ENCODE measurements at places on chromosomes 7 and 10.

DNA sequence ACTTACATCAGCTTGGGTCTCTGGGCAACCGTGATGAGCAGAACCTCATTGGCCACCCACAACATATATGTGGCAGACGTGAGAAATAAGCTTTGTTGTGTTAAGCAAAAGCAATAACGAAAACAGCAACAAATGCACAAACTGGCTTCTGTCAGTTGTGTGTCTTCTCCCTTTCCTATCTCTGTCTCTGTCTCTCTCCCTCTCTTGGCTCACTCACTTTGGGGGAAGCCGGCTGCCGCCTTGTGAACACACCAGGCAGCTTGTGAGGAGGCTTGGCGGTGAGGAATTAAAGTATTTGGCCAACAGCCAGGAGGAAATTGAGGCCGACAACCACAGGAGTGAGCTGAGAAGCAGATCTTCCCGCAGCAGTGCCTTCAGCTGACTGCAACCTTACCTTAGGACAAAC, 21.9 kb upstream of the CDCA7L start:
- peak; percentile 20 for DNase-seq

GRCh38 chr7:31067491-31067890, 15.4 kb downstream of the ADCYAP1R1 start:
- no peak for DNase-seq

GRCh38 chr7:52639126-52639525, 396.3 kb upstream of the POM121L12 start:
- DNase-seq = no peak

DNA sequence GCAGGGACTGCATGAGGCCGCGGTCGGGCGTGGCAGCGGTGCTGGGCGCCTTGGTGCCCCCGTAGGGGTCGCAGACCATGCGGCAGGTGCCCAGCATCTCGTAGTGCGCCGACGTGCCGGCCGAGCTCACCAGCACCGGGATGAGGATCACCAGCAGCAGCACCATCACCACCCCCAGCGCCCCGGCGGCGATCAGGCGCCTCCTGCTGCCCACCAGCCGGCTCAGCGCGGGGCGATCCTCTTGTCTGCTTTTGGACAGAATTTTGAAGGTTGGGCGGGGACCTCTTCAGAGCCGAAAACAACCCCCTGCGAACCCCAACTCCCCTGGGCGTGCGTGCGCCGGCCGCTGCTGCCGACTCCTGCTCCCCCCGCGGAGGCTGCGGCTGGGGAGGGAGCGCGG, 779 bp downstream of the C1QL3 start:
- DNase-seq = no peak

- no peak for DNase-seq
Observed at GRCh38 chr7:108124820-108125219, 5.3 kb downstream of the LAMB4 start.

DNA sequence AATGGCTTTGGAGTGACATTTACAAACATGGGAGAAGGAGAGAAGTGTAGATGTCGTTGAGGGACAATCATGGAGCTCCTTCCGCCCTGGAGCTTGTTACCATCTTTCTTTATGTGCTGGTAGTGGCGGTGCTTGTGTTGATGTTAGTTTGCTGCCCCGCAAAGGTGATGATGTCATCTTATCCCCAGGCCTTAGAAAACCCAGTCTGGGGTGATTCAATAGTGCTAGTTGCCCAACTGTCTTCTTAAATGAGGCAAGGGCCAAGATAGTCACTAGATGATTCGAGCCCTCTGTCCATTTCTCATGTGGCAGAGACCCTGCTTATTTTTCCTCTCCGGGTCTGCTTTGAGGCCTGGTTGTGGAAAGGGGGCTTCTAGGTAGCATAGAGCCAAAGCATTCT, 277.4 kb downstream of the CCSER2 start:
- no peak for DNase-seq

DNA sequence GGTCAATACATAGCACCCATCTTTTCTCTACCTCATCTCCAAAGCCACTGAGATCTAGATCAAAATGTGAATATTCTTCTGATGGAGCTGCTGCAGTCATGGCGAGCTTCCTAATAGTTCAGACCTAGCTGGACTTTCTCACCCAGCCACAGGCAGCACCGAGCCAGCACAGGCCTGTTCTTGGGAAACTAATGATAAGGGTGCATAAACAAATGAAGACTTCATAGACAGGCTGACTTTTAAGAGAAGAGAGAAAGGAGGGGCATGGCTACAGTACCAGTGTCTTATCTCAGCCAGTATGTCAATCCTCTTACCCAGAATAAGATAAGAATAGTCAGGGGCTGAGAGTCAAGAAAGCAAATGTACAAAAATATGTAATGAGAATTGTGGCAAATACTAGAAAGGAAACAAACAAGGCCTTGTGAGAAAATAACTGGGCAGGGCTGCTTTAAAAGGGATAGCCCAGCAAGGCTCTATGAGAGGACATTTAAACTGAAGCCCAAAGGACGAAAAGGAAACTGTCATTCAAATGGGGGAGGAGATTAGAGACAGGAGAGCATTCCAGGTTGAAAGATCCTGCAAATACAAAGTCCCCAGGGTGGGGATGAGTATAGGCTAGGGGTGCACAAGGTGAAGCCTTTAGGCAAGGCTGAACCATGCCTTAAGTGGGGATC, 21.8 kb upstream of the CDK14 start:
- DNase-seq = no peak

DNA sequence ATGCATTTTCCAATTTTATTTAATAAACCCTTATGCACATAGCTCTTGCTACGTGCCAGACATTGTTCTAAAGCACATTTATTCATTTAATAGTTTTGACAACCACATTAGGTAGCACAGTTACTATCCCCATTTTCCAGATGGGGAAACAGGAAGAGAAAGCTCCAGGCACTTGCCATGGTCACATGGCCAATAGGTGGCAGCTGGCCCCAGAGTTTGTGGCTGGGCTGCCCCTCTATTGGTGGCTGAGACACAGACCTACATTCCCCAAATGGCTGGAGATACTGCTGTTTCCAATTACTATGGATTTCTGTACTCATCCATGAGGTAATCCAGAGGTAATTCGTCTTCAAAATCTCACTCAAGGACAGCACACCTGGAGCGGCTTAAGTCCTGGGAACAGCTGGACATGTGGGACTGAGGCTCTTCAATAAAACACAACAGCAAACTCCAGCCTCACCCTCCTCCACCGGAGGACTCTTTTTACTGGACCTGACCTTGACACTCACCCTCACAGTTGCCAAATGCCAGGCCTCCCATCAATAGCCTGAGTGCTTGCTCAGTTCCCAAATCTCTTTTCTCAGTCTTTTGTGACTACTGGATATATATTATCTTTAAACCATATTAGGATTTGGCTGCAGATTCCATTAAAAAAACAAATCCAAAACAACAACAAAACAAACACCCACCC, 106.1 kb downstream of the CLEC2L start:
- no peak for DNase-seq

DNA sequence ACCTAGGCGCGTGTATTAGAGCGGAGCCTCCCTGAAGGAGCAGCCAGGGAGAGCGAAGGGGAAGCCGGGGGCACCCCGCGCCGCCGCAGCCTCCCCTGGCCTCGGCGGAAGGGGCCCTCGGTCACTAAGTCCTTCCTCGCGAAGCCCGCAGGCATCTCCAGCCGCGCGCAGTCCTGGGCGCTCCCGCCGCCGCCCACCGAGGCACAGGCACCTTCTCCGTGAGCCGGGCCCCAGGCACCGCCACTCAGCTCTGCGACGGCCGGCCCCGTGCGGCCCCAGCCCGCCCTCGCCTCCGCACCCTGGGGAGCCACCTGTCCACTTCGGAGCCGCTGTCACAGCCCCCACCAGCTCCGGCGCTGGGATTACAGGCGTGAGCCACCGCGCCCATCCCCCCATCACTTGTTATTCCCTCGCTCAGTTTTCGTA, 80.8 kb downstream of the ZNF467 start:
- no peak for DNase-seq

GRCh38 chr7:93249491-93250148, 17.5 kb downstream of the VPS50 start:
- no peak for DNase-seq

DNA sequence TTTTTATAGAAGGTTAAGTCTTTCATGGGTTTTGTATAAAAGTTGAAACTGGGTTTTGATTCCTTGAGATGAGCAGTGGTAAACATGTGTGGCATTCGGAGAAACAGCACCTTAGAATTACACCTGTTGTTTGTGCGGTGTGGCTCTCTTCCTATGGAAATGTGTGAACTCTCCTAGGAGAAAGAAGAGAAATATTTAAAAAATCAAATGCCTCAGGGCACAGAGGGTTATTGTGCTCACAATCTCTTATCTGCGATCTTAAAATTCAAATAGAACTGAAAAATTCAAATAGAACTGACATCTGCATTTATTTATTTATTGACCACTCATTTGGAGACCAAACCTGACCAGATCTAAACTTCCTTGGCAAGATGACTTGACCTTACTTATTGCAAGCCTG, 18.1 kb upstream of the NRP1 start:
- DNase-seq = no peak

DNA sequence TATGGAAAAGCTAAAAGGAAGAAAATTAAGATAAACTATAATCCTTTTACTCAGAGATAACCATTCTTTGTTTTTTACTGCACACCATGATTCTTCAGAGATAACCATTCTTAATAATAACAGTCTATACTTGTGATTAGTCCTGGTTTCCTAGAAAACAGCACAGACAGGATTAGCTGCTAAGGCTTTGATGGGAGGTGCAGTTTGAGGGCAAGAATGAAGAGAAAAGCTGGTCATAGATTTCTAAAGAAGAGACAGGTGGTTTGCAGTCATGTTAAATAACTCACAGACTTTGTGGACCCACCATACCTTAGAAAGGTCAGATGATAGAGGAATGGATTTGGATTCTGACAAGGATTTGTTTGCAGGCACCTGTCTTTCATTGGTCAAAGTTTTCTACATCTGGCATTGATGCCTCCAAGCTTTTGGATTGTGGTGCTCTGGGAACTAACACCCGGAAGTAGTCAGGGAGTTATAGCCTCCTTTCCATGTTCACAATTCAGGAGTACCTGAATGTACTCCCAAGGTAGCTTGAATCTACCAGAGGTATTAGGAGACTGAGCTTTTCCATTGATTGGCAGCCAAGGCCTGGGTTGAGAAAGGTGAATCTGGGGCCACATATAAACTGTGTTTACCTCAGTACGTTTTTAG, 3.7 kb downstream of the SMC3 start:
- peak; percentile 11 for DNase-seq

DNA sequence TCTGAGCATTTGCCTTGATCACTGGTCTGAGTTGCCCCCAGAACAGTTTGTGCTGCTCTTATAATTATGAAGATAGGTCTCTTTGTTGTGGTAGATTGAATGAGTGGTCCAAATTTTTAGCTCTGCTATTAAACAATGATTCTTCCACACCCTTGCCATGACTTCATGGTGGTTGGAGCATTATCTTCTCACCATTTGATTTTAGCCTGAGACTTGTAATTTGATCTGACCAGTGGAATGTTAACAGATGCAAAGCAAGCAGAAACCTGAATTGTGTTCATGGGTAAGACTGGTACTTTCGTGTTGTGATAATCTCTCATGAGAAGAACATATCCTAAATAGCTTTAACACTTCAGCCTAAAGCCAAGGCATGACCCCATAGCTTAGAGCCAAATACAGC, 139.1 kb downstream of the TFPI2 start:
- no peak for DNase-seq

- no peak for DNase-seq
Observed at GRCh38 chr10:130466271-130466997, 330.2 kb downstream of the GLRX3 start.

GRCh38 chr10:79985481-79986072, 36.7 kb upstream of the SFTPD start:
- DNase-seq = no peak

DNA sequence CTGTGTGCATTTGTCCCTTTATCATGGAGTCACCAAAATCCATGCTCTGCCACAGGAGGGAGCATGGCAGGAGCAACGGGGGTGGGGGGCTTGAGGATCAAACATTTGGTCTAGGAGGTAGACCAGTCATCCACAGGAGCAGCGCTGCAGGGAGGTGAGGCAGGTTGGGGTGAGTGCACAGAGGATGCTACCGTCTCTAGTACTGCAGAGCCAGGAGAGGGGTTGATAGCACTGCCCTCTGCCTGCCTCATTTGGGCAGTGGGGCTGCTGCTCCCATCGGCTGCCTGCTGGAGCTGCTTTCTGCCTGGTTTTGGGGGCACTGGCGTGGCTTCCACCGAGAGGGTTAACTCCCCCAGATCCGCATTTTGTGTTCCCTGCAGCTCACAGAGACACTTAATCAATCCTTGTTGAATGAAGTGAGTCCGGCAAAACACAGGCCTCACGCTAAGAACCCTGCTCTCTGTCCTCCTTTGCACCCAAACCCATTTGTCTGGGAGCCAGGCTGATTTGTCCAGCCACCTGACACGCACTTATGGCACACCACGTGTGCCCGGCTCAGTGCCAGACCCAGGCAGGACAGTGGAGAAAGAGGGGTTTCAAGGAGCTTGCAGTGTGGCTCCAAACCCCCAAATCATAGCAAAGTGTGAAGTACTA, 527.1 kb upstream of the FOXK1 start:
- DNase-seq = no peak

GRCh38 chr7:37327288-37327687, 121.4 kb downstream of the ELMO1 start:
- no peak for DNase-seq

DNA sequence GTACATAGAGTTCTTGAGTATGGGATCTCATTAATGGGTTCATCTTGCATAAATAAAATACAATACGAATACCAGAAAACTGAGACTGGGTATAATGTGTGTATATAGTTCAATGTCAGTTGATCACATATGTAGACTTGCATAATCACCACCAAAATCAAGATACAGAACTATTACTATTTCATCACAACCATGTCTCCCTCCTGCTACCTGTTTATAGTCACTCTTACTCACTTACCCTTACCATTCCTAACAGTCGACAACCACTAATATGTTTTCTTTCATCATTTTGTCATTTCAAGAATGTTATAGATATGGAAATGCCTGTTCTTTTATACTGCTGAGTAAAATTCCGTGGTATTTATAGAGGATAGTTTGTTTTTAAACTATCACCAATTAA, 416.1 kb upstream of the CNTNAP2 start:
- no peak for DNase-seq

- no peak for DNase-seq
Observed at GRCh38 chr10:98154076-98154475, 19.6 kb downstream of the R3HCC1L start.

DNA sequence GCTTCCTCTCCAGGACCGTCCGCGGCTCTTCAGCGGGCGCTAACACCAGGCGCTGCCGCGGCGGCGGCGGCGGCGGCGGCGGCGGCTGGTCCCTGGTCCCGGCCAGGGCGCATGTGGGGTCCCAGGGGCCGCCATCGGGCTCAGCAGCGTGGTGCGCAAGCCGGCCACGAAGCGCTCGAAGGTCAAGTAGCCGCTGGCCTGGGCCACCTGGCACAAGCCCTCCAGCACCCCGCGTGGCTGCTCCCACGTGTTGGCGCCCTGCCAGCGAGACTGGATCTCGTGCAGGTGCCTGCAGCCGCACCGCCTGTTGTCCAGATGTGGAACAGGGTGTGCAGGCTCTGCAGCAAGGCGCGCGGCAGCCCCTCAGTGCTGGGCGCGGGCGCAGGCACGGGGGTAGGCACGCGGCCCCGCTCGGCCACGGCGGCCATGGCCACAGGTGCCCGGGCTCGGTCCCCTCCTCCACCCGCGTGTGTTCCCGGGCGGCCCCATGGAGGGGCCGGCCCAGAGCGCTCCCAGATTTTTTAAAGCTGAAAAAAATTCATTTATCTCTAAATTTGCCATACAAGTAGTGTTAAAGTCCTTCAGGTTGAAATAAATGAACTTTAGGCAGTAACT, 884.2 kb upstream of the ZNF722 start:
- DNase-seq = no peak

- no peak for DNase-seq
Observed at GRCh38 chr7:50621973-50622490, 56.8 kb upstream of the DDC start.

- peak; percentile 65 for DNase-seq
Observed at GRCh38 chr10:100370714-100371481, 23.9 kb downstream of the SCD start.
